NT2/D1 (cell line): ENCODE measurements at places on chromosomes 5 and 9.
A peak's percentile ranks its signal among the peaks of the same experiment; 100 is the strongest.

GRCh38 chr9:115815786-115816185, 337.8 kb upstream of the PAPPA start:
- DNase-seq, result no peak

GRCh38 chr9:35903049-35903448, 3.0 kb upstream of the HRCT1 start:
- DNase-seq, result peak; percentile 55

DNA sequence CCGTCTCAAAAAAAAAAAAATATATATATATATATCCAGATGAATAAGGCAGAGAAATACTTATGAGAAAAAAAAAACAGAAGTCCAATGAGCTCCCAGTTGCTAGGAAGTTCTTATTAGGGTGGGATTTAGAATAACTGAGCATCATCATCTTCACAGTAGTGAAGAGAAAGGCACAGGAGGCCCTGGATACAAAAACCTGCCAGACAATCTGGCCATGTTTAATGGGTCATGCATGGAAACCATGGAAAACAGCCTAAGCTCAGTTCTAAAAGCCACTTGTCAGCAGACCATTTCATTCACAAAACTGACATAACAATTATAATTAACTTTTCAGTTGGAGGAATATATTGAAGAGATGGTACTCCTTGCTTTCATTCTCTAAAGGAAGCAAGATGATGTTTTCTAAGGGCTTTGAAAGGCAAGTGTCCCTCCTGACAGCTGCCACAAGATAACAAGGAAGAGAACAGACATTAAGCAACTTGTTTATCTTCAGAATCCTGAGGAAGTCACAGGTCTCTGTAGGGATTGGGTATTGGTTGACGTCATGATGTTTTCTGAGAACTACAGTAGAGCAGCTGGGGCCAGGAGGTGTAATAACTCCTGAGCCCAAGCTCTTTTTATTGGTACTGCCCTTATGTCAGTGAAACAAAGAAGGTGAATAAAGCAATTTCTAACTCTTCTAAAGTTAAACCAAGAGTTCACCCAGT, 463.1 kb downstream of the DMAC1 start:
- DNase-seq, result no peak

GRCh38 chr9:19375538-19375937, 4.5 kb downstream of the RPS6 start:
- no peak for DNase-seq

DNA sequence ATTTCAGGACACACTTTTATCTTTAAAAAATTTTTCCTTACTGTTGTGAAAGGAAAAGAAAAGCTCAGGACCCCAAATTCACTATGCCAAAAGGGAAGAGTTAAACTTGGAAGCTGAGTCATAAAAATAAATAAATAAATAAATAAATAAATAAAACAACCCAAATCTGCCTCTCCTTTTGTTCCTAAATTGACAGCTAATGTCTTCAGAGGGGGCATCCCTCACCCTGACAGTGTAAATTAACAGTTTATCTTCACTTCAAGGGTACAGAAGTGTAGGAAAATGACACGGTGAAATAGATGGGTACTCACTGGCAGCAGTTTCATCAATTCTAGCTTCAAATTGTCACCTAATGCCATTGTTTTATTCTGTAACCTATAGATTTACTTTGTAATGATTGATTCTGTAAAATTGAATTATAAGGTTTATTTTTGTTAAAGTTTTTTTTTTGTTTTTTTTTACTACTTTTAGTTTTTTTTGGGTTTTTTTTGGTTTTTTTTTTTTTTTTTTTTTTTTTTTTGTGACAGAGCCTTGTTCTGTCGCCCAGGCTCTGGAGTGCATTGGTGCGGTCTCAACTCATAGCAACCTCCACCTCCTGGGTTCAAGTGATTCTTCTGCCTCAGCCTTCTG, 18.5 kb upstream of the ANXA1 start:
- DNase-seq, result no peak

DNA sequence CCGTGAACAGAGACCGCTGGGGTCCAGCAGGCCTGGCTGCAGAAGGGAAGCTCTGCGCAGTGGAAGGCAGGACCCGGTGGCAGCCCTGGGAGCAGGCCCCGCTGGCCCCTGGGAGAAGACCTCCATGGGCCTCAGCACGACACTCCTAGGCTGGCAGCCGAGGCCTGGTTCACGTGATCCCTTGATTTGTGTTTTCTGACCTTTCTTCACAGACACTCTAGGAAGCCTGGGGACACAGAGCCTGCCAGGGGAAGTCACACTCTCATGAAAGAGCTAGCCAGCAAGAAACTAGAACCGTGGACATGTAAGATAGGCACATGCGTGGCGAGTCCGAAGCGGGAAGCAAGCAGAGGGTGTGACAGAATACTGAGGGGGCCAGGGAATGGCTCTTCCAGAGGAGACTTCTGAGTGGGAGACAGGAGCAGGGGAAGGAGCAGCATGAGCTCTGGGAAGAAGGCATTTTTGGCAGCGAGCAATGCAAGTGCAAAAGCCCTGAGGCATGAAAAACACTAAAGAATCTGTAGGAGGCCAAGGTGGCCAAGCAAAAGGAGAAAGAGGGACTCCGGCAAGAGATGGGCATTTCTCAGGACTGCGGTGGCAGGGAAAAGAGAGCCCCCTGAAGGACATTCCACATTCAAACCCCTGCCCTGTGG, 26.6 kb upstream of the IL17B start:
- DNase-seq, result no peak

DNA sequence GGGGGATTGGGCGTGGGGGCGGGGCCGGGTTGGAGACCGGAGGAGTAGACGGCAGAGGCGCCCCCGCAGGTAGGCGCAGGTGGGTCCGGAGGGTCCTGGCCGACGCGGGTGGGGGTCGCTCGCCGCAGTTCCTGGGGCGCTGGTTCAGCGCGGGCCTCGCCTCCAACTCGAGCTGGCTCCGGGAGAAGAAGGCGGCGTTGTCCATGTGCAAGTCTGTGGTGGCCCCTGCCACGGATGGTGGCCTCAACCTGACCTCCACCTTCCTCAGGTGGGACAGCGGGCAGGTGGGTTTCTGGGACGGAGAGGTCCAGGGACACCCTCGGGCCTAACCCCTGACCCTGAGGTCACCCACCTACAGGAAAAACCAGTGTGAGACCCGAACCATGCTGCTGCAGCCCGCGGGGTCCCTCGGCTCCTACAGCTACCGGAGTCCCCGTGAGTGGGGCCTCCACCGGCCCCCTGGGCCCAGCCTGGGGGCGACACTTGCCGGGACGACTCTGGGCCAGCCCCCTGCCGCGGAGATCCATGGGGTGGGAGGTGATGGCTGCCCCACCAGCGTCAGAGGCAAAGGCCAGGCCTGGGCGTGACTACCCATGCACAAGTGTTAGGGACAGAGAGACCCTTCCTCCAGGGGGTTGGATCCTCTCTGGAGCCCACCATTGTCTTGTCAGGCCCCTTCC, 1.7 kb downstream of the PTGDS start:
- DNase-seq, result no peak

- no peak for DNase-seq
Observed at GRCh38 chr5:133314086-133314485, 262.3 kb downstream of the HSPA4 start.

GRCh38 chr5:151889614-151890013, 35.0 kb downstream of the GLRA1 start:
- no peak for DNase-seq

DNA sequence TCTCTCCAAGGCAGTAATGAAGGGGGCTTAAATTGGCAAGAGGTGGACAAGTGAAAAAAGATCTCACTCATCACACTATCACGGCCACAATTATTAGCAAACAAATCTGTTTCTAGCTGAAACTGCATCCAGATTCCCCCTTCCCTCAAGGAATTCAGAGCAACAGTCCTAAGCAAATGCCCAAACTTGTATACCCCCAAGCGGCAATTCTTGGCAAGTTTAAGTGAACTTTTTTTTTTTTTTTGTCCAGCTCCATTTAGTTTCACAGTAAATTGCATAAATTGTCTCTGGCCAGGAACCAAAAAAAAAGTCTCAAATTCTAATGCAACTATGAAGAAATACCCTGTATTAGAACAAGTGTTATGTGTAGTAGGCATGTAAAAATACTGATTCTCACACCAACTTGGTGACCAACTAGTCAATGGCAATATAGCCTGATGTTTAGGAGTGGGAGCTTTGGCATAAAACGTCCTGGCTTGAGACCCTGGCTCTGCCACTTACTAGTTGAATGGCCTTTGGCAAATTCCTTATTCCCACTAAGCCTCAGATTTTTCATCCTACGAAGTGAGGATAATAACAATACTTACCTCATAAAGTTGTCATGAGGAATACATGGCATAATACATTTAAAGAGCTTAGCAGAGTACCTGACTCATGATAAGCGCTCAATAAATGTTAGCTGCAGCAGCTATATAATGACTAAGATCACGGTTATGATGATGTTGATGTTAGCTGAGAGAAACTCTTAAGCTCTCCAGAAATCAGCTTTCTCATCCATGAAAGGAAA, 193.2 kb downstream of the ADAMTSL1 start:
- DNase-seq, result no peak

DNA sequence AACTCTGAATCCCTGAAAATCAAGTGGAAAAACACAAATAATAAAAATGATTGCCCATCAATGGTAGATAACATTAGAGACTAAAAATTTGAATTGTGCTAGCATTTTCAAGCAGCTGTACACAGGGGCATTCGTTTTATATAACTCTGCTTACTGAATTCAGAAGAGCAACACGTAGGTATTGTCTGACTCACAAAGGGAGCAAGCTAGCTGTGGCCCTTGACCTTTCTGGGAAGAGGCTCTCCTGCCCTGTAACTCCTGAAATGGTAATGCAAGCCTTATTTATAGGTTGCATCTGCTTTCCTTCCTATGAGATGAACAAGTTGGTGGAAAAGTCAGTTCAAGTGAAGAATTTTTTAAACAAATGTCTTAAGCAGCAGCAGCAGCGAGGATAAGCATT, 218.7 kb upstream of the EFNA5 start:
- no peak for DNase-seq

DNA sequence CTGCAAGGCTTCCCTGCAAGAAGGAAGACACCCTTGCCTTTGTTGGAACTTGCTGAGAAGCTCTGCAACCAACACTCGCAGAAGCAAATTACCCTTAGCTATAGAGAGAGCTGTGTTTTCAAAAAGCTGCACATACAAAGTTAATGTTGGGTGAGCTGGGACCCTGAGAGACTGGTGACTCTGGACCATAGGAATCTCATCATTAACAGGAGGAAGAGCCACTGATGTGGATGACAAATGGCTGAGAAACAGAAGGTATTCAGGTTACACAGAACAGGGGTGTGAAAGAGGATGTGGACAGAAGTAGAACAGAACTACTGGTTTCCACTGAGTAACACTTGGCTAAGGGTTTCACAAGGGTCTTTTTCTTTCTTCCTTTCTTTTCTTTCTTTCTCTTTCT, 493.5 kb downstream of the IRX1 start:
- no peak for DNase-seq

GRCh38 chr9:115596021-115596745, 478.2 kb upstream of the TNC start:
- no peak for DNase-seq
